ENCODE measurements at places on chromosomes 13 and 19.

DNA sequence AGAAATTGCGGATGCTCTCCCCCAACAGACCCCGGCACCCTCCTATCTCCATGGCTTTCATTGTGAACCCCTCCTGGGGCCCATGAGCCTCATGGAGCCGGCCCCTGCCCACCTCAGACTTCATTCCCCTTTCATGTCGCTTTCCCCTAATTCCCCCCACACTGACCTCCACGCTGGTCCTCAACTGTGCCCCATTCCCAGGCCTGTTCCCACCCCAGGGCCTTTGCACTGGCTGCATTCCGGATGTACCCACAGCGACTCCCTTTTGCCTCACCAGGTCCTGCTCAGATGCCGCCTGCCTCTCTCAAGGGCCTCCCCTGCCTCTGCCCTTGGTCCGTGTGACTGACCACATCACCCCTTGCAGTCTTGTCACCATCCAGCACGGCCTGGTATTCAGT is 13.3 kb downstream of the SLC27A1 start:
- no peak for DNase-seq

DNA sequence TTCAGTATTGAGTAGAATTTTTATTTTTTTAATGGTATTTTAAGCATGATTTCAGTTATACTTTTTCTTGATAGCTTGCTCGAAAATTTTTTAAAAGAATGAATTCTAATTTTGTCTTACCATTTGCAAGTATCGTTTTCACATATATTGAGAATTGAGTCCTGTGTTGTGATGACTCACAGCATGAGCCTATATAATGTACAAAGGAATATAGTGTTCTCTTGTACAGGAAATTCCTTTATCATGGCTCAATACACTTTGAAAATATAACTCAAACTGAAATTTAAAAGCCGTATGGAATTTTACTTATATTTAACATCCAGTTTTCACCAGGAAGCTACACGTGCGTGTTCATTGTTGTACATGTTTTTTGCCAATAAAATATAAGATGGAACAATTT is 161.1 kb upstream of the TMTC4 start:
- no peak for DNase-seq

- DNase-seq: no peak
Measured at GRCh38 chr13:26280295-26280694, 26.4 kb downstream of the CDK8 start.

DNA sequence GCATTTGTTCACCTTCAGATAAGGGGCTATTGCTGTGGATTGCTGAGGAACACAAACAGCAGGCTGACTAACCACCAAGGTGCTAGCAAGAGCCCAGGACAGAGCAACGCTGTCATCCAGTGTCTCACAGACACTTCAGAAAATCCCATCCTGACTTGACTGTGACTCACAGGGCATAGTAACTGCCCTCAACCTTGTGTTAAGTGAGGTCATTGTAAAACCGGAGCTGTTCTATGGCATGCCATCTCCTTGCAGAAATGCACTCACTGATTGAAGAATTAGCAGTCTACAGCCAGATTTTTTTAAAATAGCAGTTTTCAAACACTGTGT is 51.1 kb downstream of the TNFRSF19 start:
- no peak for DNase-seq

- DNase-seq: no peak
Measured at GRCh38 chr19:1650650-1651567, 1.5 kb downstream of the TCF3 start.

- no peak for DNase-seq
Measured at GRCh38 chr13:111115965-111116521, 933 bp downstream of the ARHGEF7 start.

DNA sequence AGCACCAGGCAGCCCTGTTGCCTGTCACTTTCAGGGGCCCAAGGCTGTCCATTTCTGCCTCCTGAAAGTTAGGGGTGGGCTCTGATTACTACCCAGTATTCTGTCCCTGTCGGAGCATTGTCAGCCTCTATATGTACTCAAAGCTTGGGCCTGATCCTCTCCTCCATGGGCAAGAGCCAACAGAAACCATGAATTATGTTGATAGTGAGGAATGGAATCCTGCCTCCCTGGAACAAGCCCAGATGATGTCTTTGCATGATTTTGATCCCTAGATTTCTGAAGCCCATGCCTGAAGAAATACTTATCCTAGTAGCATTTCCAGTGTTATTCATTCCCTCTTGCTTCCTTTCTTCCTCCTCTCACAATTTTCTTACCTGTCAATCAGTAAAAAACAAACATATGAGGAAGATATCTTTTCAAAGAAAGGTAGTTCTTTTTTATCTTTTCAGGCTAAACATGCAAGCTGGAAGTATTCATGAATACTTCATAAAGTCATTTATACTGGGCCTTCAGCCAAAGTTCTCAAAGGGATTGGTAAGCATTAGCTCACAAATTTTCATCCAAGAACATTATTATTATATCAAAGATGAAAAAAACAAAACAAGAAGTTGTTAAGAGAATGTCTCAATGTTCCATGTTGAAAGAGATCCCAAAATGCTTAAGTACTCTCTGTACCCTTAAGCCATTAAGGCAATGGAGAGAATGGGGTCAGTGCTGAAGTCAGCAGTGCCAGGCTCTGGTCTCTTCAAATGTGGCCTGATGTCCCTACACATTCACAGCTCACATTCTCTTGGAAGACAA is 171.7 kb downstream of the NHLRC3 start:
- no peak for DNase-seq

DNA sequence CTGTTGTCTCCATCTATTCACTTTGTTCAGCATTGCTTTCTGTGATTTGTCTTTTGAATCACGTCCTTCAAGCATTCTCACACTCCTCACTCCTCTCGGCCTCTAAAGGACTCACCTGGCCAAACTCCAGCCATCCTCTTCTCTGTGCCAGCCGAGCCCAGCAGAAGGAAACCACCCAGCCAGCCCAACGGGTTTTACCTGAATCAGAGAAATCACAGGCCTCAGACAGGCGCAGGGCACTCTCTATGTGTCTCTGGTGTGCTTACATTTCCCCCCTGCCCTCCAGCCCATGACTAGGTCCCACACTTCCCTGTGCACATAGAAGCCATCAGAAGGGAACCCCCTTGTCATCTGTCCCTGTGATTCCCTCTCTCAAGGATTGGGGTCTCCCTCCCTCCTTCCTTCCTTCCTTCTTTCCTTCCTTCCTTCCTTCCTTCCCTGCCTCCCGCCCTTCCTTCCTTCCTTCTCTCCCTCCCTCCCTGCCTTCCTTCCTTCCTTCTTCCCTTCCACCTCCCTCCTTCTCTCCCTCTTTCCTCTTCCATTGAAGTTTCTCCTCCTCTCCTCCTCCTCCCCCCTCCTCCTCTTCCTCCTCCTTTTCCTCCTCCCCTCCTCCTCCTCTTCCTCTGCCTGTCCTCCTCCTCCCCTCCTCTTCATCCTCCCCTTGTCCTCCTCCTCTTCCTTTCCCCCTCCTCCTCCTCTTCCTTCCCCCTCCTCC is 8.8 kb upstream of the ZNF541 start:
- no peak for DNase-seq

DNA sequence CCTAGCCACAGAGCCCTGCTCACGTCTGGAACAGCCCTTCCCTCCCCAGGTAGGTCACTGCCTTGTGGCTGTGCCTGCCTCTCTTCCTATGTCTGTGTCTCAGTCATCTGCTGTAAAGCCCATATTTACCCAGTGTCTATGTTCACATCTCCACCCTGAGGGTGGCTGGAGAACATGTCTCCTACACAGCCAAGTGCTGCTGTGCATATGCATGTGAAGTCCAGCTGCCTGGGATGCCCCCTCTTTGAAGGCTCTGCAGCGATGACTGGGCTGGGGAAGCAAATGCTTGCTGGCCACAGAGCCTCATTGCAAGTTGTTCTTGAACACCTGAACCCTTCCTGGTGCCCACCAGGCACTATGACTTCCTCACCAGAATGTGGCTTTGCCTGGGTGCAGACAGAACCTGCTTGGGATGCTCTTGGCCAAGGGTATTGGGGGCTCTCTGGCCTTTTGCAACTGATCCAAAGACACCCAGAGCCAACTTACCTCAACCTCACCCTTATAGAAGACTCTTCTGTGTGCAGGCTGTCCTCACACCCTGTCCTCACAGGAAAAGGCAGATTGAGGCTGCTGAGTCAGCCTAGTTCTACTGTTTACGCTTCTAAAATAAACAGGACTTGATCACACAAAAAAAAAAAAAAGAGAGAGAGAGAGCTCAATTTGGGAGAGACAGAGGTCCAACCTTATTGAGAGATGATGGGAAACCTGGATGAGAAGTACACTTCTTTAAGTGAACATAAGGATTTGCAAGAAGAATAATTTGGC is 26.5 kb downstream of the MRPL57 start:
- DNase-seq: no peak

DNA sequence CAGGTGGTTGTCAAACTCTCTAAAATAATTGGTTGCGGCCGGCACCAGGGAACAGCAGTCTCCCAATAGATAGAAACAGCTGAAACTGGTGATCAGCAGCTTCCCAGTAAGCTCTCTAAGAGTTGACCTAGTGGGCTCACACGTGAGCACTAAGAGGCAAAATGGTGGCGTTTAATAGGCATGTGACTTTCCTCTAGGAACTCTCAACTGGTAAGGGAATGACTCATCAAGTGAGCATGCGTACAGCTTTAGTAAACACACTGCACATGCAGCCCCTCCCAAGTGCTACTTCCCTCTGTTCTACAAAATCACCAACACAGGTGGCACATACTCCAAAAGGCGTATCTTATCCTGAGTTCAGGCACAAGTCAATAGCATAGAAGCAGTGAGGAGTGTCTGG is 41.7 kb downstream of the TNFSF11 start:
- no peak for DNase-seq

GRCh38 chr13:39415008-39415802 is 187.8 kb downstream of the LHFPL6 start:
- no peak for DNase-seq

- DNase-seq: no peak
Measured at GRCh38 chr19:1540365-1540925, 16.6 kb downstream of the PLK5 start.

DNA sequence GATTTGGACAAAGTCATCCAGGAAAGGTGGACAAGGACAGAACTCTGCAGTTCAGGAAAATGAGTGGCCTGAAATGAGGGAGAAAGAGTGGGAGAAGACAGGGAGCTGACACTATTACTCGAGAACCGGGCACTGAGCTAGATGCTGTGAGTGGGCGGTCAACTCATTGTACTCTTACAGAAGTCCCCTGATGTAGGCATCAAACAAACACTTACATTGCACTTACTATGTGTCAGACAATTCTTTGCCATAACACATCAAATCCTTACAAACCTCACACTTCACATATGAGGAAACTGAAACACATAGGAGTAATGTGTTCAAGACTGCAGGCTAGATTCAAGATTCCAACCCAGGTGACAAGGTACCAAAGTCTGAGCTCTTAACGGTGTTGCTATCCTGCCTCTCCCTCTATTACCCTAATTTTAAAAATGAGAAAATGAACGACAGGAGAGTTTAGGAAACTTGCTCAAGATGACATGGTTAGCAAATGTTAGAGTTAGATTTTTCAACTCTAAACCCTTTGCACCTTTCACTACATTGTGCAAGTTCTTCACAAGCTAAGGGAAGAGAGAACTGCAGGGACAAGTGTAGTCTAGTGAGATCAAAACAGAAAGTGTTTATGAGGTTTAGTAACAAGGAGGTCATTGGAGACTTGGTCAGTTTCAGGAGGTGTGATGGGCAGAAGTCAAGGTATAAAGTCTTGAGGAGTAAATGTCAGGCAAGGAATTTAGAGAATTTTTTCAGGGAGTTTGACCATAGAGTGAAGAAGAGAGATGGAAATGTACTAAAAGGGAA is 4.9 kb upstream of the MEDAG start:
- DNase-seq: no peak
